AG09309 (cell line): ENCODE measurements at places on chromosomes 6 and 20.
A peak's percentile ranks its signal among the peaks of the same experiment; 100 is the strongest.

GRCh38 chr6:107625264-107625663 is 135.3 kb downstream of the SOBP start:
- no peak for DNase-seq

- no peak for DNase-seq
Measured at GRCh38 chr20:57619051-57619831, 985 bp downstream of the ZBP1 start.

- DNase-seq = no peak
Measured at GRCh38 chr6:77653816-77654215, 977 bp downstream of the MEI4 start.

DNA sequence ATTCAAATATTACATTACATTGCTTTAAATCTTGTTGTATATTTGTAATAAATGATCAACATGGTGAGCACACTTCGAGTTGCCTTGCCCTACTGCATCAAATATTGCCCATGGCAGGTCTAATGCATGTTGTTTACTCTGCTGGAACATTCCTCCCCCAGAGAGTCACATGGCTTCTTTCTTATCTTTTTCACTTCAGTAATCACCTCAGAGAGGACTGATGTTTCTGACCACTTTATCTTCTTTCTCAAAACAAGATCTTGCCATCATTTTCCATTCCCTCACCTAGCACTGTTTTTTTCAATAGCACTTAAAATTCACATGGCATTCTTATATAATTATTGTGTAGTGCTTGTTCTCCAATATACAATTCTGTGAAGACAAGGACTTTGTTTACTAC is 243.5 kb upstream of the THEMIS start:
- no peak for DNase-seq

DNA sequence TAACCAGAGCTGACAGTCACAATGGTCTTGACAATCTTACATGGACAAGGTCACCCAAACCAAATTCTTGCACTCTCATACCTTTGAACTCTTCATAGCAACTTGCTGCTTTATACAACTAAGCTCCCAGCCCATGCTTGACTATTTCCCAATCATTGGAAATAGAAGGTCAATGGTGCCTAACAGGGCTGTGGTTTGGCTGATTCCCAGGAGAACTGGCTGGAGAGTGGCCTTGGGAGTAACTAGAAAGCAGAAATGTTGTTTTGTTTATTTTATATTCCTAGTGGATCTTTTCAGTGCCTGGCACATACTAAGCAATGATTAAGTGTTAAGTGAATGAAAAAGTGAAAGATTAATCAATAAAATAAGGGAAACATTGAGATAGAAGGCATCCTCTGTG is 3.0 kb downstream of the SPINT4 start:
- DNase-seq = no peak

GRCh38 chr6:7921046-7921445 is 10.5 kb upstream of the TXNDC5 start:
- no peak for DNase-seq

DNA sequence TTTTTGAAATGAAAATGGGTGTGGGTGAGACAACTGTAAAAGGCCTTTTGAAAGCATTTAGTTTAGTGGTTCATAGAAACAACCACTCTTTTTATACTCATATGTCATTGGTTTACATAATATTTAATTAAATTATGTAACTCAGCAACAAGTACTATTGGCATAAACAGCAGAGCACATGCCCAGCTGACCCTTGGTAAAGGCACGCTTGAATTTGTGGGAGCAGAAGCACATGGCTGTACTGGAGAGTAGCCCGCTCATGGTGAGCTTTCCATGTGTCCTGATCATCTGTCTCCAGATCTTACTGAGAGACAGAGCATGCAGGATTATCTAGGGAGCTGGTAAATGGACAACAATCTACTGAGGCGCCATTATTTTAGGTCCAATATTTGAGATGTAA is 17.1 kb upstream of the KLHL31 start:
- DNase-seq = no peak

DNA sequence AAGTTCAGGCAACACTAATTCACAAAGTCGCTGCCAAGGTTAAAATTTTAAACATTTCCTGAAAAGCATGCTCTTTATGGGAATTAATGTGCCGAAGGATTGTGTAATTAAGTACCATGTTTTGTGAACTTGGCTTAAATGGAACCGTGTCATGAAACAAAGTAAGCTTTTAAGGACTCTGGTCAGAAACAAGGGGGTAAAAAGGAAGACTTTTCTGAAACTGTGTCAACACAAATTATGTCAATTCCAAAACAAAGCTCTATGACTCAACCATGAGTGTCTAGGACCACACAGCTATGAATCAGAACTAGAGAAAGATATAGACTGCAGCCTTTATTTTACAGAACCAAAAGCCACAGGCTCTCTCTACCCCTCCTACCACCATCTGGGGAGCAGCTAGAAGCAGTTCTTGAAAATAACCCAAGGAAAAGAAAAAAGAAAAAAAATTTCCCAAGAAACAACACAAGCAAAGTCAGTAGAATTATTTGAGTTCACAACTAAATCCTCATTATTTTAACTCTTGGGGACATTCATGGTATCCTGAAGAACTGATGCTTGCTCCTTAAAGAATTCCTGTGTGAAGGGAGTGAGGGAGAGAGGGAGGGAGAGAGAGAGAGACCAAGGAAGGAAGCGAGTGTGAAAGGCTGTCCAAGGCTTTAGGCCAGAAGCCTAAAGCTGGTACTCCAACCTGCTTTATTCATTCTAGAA is 81.9 kb downstream of the ZMYND8 start:
- DNase-seq = peak; percentile 80

DNA sequence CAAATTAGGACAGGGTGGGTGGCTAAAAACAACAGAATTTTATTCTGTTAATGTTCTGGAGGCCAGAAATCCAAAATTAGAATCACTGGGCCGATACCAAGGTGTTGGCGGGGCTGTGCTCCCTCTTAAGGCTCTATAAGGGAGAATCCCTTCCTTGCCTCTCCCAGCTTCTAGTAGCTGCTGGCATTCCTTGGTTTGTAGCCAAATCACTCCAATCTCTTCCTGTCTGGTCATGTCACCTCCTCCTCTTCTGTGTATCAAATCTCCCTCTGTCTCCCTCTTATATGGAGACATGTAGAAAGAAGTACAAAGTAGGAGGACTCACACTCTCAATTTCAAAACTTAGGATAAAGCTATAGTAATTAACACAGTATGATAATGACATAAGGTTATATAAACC is 102.9 kb upstream of the SIRPA start:
- no peak for DNase-seq

DNA sequence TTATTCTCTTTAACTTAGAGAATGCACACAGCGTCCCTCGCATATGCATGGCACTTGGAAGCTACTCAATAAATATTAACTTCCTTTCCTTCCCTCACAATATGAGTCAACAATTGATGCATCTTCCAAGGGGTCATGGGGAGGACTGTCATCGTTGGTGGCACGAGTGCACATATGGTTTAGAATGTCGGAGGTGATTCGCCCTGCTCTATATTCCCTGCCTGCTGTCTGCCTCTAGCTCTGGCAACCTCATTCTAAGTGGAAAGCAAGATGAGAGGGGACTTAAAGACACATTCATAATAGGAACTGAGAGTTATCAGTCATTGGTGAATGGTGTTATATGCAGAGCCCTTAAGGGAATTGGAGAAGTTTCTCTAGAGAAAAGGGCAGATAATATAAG is 44.6 kb downstream of the MAK start:
- no peak for DNase-seq

DNA sequence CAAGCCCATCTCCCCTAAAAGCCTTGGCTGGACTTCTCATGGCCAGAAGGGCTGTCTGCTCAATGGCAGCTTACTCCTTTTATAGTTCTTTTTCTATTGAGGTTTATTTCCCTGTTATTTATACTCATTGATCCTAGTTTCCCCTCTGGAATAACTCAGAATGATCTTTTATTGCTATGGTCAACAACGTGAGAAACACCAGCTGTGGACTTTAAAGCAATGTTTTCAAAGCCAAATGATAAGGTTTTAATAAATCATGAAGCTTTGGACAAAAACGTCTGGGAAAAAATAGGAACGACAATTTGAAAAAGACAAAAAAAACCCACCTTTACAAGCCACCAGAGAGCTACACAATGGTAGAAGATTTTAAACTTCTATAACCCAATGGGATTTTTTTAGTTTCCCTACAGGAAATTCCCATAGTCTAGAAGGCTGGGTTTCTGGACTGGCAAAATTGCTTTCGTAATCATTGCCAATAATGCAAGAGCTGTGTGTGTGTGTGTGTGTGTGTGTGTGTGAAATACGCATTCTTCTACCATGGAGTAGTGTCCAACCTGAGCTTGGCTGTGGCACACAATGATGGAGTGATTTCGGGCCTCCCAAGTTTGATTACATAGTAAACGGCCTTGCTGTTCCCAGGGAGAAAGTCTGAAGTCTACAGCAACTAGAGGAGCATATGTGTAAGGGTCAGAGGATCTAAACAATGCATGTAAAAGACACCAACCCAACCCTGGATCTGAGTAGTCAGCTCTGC is 396.0 kb downstream of the SYNE1 start:
- DNase-seq = no peak

GRCh38 chr6:71510057-71510713 is 221.6 kb downstream of the OGFRL1 start:
- peak; percentile 48 for DNase-seq

DNA sequence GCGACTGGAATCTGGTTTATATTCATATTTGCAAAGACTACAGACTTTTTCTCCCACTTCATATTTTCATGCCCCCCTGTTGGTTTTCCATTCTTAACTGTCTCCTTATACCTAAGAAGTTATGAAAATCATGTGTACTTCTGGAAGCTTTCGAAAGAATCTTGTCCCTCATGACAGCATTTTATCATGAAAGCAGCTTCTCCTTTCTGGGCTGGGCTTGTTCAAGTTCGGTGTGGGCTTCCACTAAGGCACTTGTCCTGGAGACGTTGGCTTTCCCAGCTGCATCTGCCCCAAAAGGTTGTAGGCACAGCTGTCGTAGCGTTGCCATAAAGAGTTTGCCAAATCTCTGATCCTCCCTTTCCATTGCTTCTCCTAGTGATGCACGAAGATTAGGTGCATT is 56.5 kb downstream of the RPRD1B start:
- no peak for DNase-seq

GRCh38 chr20:58950603-58951002 is 30.5 kb upstream of the NELFCD start:
- no peak for DNase-seq

DNA sequence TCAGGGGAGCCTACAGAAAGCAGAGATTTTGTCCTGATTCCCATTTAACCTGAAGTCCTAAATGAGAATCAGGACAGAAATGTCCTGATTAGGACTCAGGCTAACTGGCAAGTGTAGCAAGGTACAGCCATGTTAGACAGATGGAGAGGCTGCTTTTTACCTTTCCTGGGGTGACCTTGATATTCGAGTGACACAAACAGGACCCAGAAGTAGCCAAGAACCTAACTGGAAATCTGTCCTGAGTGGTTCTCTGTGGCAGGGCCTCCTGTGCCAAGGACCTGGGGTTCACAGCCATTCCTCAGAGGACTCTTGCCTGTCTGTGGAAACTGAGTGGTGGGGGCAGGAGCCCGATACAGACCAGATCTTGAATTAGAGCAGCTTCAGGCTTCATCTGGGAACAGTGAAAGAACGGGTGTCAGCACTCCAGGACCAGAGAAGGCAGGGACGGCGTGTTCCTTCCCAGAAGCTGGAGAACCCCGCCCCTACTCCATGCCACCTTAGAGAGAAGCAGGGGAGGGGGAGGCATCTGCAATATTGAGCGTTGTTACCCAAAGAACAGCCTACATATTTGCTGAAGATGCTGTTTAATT is 4.3 kb upstream of the FUCA2 start:
- no peak for DNase-seq

GRCh38 chr6:116376149-116376548 is 5.4 kb downstream of the DSE start:
- no peak for DNase-seq

GRCh38 chr20:63394069-63394919 is 33.1 kb upstream of the CHRNA4 start:
- DNase-seq = no peak

- no peak for DNase-seq
Measured at GRCh38 chr20:46939031-46939965, 44.7 kb downstream of the EYA2 start.

DNA sequence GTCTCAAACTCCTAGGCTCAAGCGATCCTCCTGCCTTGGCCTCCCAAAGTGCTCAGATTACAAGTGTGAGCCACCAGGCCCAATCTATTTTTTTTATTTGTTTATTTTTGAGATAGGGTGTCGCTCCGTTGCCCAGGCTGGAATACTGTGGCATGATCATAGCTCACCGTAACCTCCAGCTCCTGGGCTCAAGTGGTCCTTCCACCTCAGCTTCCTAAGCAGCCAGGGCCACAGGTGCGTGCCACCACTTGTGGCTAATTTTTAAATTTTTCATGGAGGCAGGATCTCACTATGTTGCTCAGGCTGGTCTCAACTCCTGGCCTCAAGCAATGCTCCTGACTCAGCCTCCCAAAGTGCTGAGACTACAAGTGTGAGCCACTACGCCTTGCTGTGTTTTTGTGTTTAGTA is 9.8 kb downstream of the KIF3B start:
- no peak for DNase-seq

- no peak for DNase-seq
Measured at GRCh38 chr20:21166801-21167200, 40.9 kb downstream of the KIZ start.

GRCh38 chr6:71137973-71138372 is 150.6 kb upstream of the OGFRL1 start:
- no peak for DNase-seq

DNA sequence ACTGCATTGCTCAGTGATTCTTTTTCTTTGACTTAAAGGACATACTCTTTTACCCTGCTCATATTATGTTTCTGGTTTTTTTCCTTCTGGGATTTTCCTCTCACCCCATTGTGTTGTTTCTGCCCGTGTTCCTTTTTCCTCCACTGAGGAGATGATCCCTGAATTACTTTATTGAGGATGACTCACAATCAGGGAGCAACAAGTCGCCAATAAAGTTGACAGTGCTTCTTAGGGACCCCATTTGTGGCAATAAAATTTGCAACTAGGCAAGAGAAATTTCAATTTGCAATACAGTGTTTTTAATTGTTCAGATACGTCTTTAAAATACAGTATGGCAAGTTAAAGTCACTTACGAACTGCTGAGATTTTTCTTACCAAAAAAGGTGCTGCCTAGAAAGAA is 217.9 kb downstream of the SOX4 start:
- DNase-seq = no peak

- no peak for DNase-seq
Measured at GRCh38 chr6:35569011-35569461, 56.3 kb upstream of the TULP1 start.

DNA sequence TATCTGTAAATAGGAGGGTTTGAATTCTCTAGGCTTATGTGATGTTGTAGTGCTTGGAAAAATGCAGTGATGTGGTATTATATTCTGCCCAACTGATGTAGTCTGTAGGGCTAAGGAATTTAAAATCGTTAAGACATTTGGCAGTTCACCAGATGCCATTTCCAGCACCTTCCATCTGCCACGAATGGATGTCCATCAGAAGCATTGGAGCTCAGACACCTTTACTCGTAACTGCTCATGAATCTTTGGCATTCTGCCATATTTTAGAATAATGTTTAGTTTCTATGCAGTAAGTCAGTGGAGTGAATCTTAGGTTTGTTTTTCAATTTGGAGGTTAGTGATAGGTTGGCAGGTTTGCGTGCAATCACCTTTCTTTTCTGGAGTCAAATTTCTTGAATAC is 2.4 kb upstream of the SYTL3 start:
- no peak for DNase-seq

GRCh38 chr6:10749734-10750133 is 2.1 kb downstream of the TMEM14B start:
- DNase-seq = no peak
